CD4-positive, CD25-positive, alpha-beta regulatory T cell (primary cell): ENCODE measurements at places on chromosomes 16 and 17. TPM values are rescaled to one million over a fixed set of nuclear protein-coding genes. Genes with fewer than 3 reads are reported as not detected.

Gene PYY
- total RNA-seq, result not detected

Gene SRL
- not detected for total RNA-seq

Gene TBC1D3B
- 8.5 TPM for total RNA-seq

Gene SLC13A2
- total RNA-seq, result not detected

Gene BAHCC1
- total RNA-seq, result 0.54 TPM

Gene KRTAP4-6
- not detected for total RNA-seq

Gene DOC2B
- total RNA-seq, result not detected

Gene ACE
- 4.2 TPM for total RNA-seq

Gene OTOP3
- total RNA-seq, result not detected

Gene NXN
- 0.49 TPM for total RNA-seq

Gene HSBP1
- total RNA-seq, result 26.7 TPM

Gene GALR2
- total RNA-seq, result 0.86 TPM

Gene SLC12A3
- total RNA-seq, result not detected
